ENCODE measurements at places on chromosomes 12 and 14. TPM values are rescaled to one million over a fixed set of nuclear protein-coding genes. Genes with fewer than 3 reads are reported as not detected.

The LBHD2 gene
- not detected for polyA plus RNA-seq

The OTX2 gene
- polyA plus RNA-seq, result not detected

The SIX6 gene
- polyA plus RNA-seq, result not detected

The HSPA2 gene
- 45.9 TPM for polyA plus RNA-seq

The TEX52 gene
- polyA plus RNA-seq, result not detected

The KLRB1 gene
- polyA plus RNA-seq, result 0.18 TPM

The PTGER2 gene
- 0.32 TPM for polyA plus RNA-seq

The MYF5 gene
- polyA plus RNA-seq, result not detected

The ACOT4 gene
- polyA plus RNA-seq, result 0.63 TPM

The PDE6H gene
- not detected for polyA plus RNA-seq

The SLC38A4 gene
- polyA plus RNA-seq, result 1.2 TPM

The ADAM20 gene
- 0.16 TPM for polyA plus RNA-seq

The ANG gene
- polyA plus RNA-seq, result 11.0 TPM

The WNT1 gene
- polyA plus RNA-seq, result not detected

The CATSPERB gene
- 0.48 TPM for polyA plus RNA-seq

Data from right cardiac atrium (tissue), 5 donors.